Lower lobe of right lung (tissue), 2 donors: ENCODE measurements at places on chromosomes 1 and 21. TPM values are rescaled to one million over a fixed set of nuclear protein-coding genes. Genes with fewer than 3 reads are reported as not detected.

The CYP4Z1 gene
- 1.4 TPM for total RNA-seq

DNA sequence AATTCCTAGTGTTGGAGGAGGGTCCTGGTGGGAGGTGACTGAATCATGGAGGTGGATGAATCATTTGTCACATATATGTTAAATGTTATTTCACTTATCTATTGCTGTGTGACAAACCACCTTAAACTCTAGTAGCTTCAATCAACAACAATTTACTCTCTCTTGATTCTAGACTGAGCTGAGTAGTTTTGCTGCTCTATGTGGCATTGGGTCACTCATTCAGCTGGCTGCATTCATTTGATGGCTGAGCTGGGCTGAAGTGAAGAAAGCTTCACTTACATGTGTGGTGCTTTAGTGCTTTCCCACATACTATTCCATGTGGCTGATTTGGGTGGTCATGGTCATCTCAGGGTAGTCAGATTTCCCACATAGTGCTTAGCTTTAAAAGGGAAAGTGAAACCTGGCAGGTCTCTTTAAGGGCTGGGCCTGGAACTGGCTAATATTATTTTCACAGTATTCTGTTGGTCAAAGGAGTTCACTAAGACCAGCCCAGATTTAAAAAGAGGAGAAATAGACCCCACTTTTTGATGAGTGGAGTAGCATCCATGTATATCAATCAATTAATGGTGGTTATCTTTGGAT, 10.5 kb downstream of the DNAH14 start:
- no peaks in the 10 kb centered on the region for H3K36me3 ChIP-seq
- H3K27me3 ChIP-seq: no peaks in the 10 kb centered on the region
- DNase-seq: no peak
- H3K4me3 ChIP-seq: no peak overlapping the region
- H3K4me1 ChIP-seq: no peaks in the 10 kb centered on the region

- H3K4me1 ChIP-seq: no peaks in the 10 kb centered on the region
- peaks cover 22% of the 10 kb centered on the region for H3K27me3 ChIP-seq
- peak; percentile 36 for DNase-seq
Measured at GRCh38 chr21:45011911-45012661, 62.3 kb upstream of the ADARB1 start.

DNA sequence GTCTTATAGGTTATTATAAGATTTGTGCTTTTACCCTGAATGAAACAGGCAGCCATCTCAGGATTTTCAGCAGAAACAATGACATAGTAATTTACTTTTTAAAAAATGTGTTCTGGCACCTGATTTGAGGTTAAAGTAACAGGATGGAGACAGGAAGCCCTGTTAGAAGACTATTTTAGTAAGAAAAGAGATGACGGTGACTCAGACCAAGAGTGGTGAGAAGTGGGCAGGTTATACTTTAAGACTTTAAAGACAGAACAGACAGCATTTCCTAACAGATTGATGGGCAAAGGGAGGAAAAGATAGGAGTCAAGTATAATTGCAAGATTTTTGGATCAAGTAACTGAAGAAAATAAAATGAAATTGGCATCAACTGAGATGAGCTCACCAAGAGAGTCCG, 436.8 kb upstream of the NR5A2 start:
- H3K36me3 ChIP-seq: no peaks in the 10 kb centered on the region
- DNase-seq: no peak
- no peaks in the 10 kb centered on the region for H3K27me3 ChIP-seq
- H3K4me1 ChIP-seq: no peaks in the 10 kb centered on the region
- H3K4me3 ChIP-seq: no peak overlapping the region
- no peak overlapping the region for H3K27ac ChIP-seq

DNA sequence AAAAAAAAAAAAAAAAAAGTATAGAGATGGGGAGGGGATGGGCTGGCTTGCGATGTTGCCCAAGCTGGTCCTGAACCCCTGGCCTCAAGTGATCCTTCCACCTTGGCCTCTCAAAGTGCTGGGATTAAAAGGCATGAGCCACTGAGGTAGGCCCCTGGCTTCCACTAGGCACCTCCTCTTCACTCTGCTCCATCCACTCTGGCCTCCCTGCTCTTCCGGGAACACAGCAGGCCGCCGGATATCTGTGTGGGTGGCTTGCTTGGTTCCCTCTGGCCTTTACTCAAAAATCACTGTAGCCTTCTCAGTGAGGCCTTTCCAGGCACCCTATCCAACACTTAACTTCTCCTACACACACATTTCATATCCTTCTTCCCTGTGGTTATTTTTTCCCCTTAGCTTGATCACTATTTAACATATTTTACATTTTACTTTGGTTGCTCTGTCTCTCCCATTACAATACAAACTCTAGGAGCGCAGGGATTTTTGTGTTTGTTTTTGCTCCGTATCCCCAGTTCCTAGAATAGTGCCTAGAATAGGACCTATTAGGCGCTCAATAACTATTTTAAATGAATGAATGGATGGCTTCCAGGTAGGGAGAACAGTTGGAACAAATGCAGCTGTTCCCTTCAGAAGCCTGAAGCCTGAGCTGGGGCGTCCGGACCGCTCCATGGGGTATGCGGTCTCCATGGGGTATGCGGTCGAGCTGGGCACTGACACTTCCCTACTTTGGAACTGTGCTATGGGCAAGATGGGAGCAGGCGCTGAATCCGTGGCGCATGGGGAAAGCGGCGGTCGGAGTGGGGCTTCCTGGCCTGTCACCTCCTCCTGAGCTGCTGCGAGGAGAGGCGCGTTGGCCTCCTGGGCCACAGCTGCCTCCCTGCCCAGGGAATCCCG, 46.7 kb downstream of the H3-3A start:
- H3K36me3 ChIP-seq: no peaks in the 10 kb centered on the region
- H3K4me1 ChIP-seq: peaks cover 24% of the 10 kb centered on the region
- H3K27me3 ChIP-seq: no peaks in the 10 kb centered on the region
- peak overlapping the region; percentile 79 for H3K4me3 ChIP-seq

DNA sequence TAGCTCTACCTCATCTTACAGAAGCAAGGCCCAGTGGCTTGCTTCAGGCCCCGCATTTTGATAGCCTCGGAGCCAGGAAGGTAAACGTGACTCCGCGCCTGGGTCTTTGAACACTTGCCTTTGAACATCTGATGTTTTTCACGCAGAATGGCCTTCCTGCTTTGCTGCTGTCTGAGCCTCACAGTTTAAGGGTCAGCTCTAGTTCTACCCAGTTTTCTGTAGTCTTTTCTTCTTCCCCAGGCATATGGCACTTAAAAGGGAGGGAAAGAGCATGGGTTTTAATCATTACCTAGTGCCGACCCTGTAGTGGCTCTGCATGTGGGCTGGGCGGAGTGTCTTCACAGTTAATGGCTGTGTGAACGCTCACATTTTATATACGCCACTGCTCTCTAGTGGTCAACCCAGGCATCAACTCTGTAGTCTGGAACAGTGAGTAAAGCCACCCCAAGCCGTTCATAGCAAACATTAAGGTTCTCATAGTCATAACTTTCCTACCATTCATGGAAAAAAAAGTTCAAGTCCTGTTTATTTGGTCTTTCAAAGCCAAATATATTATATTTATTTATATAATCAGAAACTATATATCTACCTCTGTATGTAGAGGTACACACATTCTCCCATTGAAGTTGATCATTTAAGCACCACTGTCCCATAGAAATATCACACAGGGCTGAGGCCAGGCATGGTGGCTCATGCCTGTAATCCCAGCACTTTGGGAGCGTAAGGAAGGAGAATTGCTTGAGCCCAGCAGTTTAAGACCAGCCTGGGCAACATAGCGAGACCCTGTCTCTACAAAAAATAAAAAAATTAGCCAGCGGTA, 78.1 kb downstream of the IER5 start:
- H3K27ac ChIP-seq: no peak overlapping the region
- no peaks in the 10 kb centered on the region for H3K36me3 ChIP-seq
- DNase-seq: no peak
- H3K4me3 ChIP-seq: no peak overlapping the region
- no peaks in the 10 kb centered on the region for H3K4me1 ChIP-seq
- H3K27me3 ChIP-seq: no peaks in the 10 kb centered on the region

DNA sequence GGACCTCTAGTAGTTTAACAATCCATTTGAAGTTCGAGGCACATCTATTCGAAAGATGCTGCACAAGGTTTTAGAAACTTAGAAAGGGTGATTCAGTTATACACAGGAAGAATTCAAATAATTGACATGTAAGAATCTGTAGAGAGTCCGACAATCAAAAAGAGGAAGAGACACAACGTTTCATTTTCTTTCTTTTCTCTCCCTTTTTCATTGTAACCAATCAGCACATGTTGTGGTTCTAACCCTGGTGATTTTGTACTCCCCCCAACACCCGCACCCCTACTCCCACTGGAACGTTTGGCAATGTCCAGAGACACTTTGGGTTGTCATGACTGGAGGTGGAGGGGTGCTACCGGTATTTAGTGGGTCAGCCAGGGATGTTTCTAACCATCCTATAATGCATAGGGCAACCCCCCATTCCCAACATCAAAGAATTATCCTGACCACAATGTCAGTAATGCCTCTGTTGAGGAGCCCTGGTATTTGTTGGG, 4.9 kb downstream of the TGFB2 start:
- no peaks in the 10 kb centered on the region for H3K27me3 ChIP-seq
- H3K36me3 ChIP-seq: no peaks in the 10 kb centered on the region
- H3K4me3 ChIP-seq: peak overlapping the region; percentile 64
- no peak for DNase-seq
- peak overlapping the region; percentile 81 for H3K27ac ChIP-seq
- peaks cover 22% of the 10 kb centered on the region for H3K4me1 ChIP-seq

DNA sequence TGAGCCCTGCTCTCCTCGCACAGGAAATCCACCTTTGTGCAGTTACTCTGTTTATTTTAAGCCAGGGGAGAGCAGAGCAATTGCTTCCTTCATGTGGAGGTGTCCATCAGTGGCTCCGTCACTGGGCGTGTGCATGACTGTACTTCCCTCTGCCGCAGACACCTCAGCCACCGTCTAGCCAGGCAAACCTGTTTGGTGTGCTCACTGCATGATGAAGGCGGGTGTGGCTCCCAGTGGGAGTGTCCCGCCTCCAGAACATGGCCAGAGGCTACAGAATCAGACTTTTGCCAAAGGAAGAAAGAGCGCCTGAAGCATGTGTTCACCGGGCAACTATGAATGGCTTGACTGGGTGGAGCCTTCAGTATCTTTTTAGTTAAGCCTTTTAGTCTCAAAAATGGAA, 26.1 kb upstream of the LAMC2 start:
- H3K27ac ChIP-seq: no peak overlapping the region
- H3K4me3 ChIP-seq: no peak overlapping the region
- no peaks in the 10 kb centered on the region for H3K27me3 ChIP-seq

- H3K27me3 ChIP-seq: no peaks in the 10 kb centered on the region
- H3K36me3 ChIP-seq: peaks cover 31% of the 10 kb centered on the region
- no peak overlapping the region for H3K4me3 ChIP-seq
- DNase-seq: no peak
- H3K4me1 ChIP-seq: no peaks in the 10 kb centered on the region
Measured at GRCh38 chr1:3522564-3523265, 68.2 kb downstream of the ARHGEF16 start.

- H3K27me3 ChIP-seq: no peaks in the 10 kb centered on the region
- no peak overlapping the region for H3K27ac ChIP-seq
- DNase-seq: no peak
- no peak overlapping the region for H3K4me3 ChIP-seq
- no peaks in the 10 kb centered on the region for H3K36me3 ChIP-seq
Measured at GRCh38 chr1:54611621-54612020, 11.7 kb downstream of the FAM151A start.

The TRPM2 gene
- 17.9 TPM for total RNA-seq

DNA sequence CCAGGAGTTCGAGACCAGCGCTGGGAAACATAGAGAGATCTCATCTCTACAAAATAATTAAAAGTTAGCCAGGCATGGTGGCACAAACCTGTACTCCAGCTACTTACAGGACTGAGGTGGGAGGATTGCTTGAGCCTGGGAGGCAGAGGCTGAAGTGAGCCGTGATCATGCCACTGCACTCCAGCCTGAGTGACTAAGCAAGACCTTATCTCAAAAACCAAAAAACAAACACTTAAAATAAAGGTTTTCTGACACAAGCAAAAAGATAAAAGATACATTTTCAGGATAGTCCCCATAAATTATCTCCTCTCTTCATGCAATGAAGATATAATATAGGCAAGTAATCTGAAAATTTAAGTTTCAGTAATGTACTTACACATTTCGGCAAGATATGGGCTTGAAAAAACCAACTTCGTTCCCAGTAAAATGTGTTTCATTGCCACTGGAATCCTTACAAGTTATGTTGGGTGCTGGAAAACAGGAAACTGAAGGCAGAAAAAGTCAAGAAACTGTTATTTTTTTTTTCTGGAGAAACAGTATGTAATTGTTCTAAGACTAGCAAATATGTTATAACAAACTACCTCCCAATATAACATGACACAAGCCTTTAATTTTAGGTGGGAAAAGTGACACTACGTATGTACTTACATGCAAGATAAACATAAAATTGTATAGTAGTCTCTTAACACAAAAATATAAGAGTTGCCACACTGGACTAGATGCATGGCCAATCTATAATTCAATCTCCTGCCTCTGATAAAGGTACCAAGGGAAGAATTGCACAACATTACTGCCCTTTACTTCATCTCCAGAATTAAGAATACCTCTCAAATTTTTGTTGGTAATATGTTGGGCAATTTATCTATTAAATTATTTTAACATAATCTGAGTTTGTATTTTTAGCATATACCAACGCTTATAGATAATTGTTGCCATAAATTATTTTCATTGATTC, 15.7 kb downstream of the TM2D1 start:
- no peaks in the 10 kb centered on the region for H3K4me1 ChIP-seq
- no peaks in the 10 kb centered on the region for H3K27me3 ChIP-seq
- DNase-seq: no peak
- H3K36me3 ChIP-seq: peaks cover 48% of the 10 kb centered on the region

DNA sequence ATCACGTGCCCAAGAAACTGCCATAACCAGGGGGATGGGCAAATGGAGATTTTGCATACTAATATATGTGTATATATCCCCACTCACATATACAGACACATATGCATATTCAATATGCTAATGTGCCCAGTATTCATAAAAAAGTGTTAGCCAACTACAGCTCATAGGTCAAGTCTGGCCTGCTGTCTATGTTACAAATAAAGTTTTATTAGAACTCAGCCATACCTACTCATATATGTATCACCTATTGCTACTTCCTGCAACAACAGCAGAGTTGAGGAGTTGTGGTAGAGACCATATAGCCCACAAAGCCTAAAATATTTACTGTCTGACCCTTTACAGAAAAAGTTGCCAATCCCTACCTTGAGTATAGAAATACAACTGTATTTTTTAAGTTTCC, 93.3 kb downstream of the SDCCAG8 start:
- H3K27me3 ChIP-seq: no peaks in the 10 kb centered on the region
- peaks cover 7% of the 10 kb centered on the region for H3K4me1 ChIP-seq
- no peak overlapping the region for H3K4me3 ChIP-seq
- H3K27ac ChIP-seq: no peak overlapping the region
- DNase-seq: no peak
